ENCODE measurements at places on chromosomes 7 and 10. TPM values are rescaled to one million over a fixed set of nuclear protein-coding genes. Genes with fewer than 3 reads are reported as not detected.

PNLIPRP2 gene
- not detected for total RNA-seq

SORCS3 gene
- not detected for total RNA-seq

PSPH gene
- total RNA-seq, result 29.8 TPM

C10orf67 gene
- total RNA-seq, result not detected

CABCOCO1 gene
- not detected for total RNA-seq

RNF32 gene
- 0.44 TPM for total RNA-seq

CAPZA2 gene
- total RNA-seq, result 186 TPM

MBL2 gene
- not detected for total RNA-seq

DNA sequence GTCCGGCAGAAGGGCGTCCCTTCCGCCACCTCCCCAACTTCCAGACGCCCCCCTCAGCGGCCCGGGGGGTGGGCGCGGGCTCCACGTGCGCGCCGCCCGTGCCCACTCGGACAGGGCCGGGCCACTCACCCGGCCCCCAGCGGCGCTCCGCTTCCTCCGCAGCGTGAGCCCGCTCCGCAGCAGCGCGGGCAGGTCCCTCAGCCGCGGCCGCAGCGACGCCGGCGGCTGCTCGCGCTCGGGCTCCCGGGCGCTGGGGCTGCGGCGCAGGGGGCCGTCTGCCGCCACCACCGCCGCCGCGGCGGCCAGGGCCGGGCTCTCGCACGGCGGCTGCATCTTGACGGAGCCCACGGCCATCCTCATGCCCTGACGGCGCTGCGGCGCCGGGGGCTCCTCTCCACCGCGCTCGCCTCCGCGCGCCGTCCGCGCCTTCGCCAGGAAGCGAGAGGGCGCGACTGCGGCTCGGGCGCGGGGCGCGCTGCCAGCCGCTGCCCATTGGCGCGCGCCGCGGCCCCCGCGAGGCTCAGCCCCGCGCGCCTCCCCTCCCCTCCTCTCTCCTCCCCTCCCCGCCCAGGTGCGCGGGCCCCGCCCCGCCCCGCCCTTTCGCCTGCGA lies at the start of gene RAPGEF5:
TSS of gene RAPGEF5 (minus strand) at position 454 of the 610 bp plus-strand sequence. CDS start at position 360, 94 bp downstream.
- peak; percentile 39 for DNase-seq

- no peak for DNase-seq
Measured at GRCh38 chr10:13652860-13653259, 66.1 kb downstream of the PRPF18 start.

DNA sequence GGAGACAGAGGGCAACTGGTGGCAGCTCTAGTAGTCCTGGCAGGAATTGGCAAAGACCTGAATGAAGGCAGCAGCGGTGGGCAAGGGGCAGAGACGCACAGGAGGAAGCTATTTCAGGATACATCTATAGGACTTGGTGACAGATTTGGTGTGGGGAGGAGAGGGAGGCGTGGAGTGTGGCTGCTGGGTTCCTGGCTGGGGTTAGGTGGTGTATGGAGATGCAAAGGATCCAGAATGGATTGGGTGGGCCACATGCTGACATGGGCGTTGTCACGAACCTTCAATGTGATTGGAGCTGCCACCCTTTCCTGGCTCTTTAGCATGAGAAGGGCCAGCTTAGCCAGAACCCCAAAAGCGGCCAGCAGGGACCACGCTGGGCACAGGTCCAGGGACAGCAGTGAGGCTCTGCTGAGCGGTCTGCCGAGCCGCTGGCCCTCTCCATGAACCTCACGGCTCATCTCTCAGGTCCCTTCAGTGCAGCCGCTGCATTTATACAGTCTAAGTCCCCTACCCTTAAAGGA lies 10.2 kb upstream of the ADCY1 start:
- no peak for DNase-seq

GRCh38 chr7:74289018-74289658 lies at the start of gene CLIP2:
Gene CLIP2, plus strand, starts transcription at chr7:74289407. Its CDS starts 28,140 bp downstream, at chr7:74317547.
- DNase-seq, result peak; percentile 87

GRCh38 chr10:63021225-63021624 lies 111.9 kb upstream of the NRBF2 start:
- DNase-seq, result no peak

- DNase-seq, result no peak
Measured at GRCh38 chr7:117759950-117760640, 113.1 kb downstream of the CTTNBP2 start.

DNA sequence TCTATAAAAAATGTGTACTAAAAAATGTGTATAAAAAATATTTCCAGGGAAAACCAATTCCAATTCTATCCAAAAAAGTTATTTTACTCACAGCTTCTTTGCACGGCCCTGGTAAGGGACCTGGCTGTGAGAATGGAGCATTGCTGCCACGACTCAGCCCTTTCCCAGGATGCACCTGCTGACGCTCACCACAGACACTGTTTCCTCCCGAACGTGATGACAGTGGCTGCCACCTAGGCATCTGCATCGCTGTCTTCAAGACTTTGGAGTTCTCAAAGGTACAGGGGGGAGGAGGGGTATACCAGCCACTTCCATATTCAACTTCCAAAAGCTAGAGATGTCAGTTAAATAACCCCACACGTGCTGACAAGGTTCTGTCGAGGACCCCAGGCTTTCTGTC lies 23.9 kb upstream of the PTPRN2 start:
- DNase-seq, result no peak

- no peak for DNase-seq
Measured at GRCh38 chr7:24199978-24200377, 84.0 kb upstream of the NPY start.

DNA sequence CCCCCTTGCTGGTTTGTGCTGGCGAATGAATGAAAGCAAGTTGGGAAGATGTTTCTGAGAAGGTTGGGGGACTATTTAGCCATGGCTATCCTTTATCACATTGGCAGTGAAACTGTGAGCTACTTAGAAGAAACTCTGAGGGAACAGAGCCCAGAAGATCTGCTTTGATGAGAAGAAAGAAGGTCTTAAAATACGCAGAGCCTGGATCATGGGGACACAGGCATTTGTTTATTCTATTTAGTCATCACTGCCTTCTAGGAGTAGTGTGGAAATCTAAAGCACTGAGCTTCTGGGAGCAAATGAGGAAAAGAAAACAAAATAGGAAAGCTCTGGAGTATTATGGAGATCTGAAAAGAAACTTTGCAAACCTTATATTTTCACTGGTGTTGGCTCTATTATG lies 28.5 kb downstream of the CPED1 start:
- DNase-seq, result no peak

GRCh38 chr10:73625004-73625883 lies 16.0 kb downstream of the MYOZ1 start:
- DNase-seq, result peak; percentile 16

DNA sequence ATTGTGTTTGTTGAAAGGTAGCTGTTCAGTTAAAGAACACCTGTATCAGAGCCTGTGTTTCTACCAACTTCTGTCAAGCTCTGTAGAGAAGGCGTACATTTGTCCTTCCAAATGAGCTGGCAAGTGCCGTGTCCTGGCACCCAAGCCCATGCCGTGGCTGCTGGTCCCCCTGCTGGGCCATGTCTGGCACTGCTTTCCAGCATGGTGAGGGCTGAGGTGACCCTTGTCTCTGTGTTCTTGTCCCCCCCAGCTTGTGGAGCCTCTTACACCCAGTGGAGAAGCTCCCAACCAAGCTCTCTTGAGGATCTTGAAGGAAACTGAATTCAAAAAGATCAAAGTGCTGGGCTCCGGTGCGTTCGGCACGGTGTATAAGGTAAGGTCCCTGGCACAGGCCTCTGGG lies 154.9 kb downstream of the EGFR start:
- no peak for DNase-seq

DNA sequence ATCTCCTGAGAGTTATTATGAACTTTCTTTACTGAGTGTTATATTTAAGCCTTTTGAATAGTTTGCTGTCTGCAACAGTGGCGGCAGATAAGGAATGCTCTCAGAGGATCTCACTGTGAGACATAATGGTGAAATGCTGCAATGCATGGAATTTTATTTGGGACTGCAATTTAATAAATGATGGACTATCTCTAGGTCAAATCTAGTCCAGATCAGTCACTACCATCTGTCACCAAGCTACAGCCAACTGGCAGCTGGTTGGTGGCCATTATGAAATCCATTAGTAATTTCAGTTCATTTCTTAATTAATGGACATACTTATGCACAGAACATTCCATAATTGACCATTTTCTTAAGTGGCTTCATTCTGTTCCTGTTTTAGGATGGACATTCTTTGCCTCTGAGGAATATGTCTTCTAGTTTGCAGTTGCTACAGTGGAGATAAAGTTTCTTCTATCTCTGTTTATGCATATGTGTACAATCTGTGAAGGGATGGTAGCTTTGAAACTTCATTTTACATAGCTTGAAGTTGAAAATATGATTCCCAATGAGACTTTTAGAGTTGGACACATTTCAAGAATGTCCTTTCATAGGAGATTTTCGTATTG lies 586.6 kb downstream of the SUGCT start:
- DNase-seq, result no peak

GRCh38 chr10:25130906-25131305 lies 43.9 kb upstream of the GPR158 start:
- no peak for DNase-seq

DNA sequence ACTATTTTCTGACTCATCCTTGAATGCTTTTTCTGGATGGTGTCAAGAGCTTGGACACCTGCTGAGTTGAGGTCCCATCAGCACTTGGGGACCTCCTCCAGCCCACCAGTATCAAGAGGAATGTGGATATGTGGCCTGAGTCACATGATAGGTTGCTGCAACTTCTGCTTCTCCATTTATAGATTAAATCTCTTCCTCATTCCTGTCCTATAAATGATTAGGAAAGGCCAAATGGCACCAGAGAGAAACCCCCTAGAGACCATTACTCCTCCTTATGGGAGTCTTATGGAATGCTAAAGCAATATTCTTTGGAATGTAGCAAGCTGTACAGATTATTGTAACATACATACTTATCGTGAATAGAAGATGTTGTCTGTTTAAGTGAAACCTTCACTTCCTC lies 85.6 kb downstream of the NEUROD6 start:
- no peak for DNase-seq

DNA sequence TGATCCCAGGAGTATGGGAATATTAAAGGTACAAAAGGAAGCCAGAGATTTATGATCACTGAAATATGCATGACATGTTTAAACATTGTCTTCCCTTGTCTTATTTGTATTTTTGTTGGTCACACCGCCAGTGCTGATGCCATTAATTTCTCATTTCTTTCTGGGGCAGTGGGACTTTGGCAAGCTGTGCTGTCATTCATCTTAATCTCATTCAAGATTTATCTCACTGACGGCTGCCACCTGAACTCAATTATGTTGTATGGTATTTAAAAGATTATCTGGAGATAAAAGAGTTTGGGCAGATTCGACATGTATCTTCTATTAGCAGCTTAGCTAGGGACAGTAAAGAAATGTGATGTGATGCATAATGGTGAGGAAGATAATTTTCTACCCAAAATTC lies 284.9 kb upstream of the PLXDC2 start:
- DNase-seq, result no peak

GRCh38 chr7:362402-363096 lies 72.6 kb downstream of the FOXL3 start:
- DNase-seq, result peak; percentile 72

GRCh38 chr7:1385809-1386622 lies 73.3 kb downstream of the MICALL2 start:
- DNase-seq, result no peak

- DNase-seq, result no peak
Measured at GRCh38 chr10:129123428-129123827, 343.6 kb upstream of the MGMT start.

- no peak for DNase-seq
Measured at GRCh38 chr7:121510302-121510701, 114.2 kb upstream of the FAM3C start.

DNA sequence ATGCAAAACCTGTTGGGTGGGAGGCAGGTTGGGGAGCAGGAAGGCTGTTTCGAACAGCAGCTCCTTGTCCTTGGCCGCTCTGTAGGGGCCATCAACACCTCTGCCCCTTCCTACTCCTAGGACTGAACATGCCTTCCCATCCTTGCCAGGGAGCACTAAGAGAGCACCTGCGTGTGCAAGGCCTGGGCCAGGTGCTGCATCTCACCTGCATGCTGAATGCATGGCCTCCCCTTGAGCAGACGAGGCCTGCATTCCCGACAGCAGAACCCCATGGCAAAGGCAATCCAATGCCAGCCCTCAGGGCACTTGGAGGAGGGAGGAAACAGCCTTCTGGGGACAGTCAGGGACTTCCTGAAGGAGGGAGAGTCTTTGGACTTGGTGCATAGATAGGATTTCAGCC lies 11.0 kb downstream of the VSIR start:
- no peak for DNase-seq

GRCh38 chr7:36515847-36516246 lies 126.2 kb downstream of the ANLN start:
- DNase-seq, result no peak

- DNase-seq, result no peak
Measured at GRCh38 chr10:88077977-88078376, 214.6 kb downstream of the PTEN start.

- peak; percentile 35 for DNase-seq
Measured at GRCh38 chr10:43846968-43847367, 198.3 kb upstream of the ZNF32 start.

DNA sequence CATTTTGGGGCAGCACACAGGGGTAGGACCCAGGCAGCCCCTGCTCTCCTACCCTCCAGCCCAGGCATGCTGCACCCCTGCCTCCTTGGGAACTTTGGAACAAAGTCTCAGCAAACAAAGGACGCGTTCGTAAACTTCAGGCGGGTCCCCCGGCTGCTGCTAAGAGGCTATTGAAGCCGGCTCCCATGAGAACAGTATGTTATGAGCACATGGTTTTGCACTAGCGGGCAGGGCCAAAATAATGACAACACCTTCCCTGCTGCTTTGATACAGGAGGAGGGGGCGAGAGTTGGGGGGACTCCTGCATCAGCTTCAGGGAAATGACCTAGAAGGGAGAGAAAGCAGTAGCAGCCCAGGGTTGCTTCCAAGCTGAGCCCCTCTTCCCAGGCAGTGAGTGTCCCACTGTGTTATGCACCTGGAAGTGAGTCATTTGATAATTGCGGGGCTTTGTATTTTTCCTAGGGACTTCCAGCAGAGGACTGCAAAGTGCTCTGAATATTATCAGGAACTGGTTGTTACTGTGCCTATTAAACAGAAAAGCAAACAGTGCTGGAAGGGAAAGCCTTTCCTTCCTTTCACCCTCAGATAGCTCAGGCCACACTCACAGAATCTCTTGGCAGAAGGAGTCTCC lies 6.9 kb downstream of the ITPRIP start:
- DNase-seq, result peak; percentile 86

DNA sequence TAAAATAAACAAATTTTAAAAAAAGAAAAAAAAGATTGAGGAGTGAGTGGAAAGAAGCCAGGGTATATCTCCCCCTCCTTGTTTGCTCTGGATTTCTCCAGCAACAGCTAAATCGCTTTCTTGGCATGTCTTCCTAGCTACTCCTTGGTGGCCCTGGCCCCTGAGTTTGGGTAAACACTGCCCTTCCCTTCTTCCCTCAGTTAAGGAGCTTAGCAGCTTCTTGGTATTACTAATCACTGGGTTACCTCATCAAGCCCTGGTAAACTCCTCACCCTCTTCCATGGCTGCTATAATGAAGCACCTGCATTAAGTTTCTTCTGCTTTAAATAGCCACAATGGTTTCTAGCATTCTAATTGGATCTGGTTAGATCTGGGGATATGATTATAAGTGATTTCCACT lies 269.8 kb downstream of the FZD1 start:
- no peak for DNase-seq

- no peak for DNase-seq
Measured at GRCh38 chr7:20507157-20507556, 108.3 kb upstream of the ABCB5 start.

GRCh38 chr7:84553711-84554110 lies 359.1 kb upstream of the SEMA3A start:
- DNase-seq, result no peak

GRCh38 chr7:94300176-94300835 lies 94.4 kb upstream of the COL1A2 start:
- no peak for DNase-seq
